ENCODE measurements at places on chromosomes 12 and 14.
A peak's percentile ranks its signal among the peaks of the same experiment; 100 is the strongest.

DNA sequence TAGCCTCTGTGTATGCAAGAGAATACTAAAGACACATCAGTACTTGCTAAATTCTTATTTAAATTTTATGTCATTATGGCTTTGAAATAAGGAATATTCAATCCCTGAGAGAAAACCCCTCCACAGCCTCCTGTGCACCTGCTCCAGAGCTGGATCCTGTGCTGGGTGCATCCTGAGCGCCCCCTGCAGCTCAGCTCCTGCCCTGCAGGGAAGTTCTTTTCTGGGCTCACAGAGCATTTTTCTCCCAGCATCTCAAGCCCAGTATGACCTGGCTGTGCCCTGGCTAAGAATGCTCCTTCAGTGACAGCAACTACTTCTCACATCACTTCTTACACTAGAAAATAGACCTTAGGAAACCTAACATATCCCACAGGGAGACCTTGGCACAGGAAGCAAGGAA is 1211.7 kb downstream of the TMEM121 start:
- DNase-seq = no peak

GRCh38 chr14:58647777-58648176 is 10.0 kb downstream of the DACT1 start:
- no peak for DNase-seq

GRCh38 chr12:22408610-22409376 is 74.3 kb upstream of the ST8SIA1 start:
- peak; percentile 28 for DNase-seq

- no peak for DNase-seq
These were observed 25.1 kb downstream of the PRKAB1 start for GRCh38 chr12:119692997-119693396.

DNA sequence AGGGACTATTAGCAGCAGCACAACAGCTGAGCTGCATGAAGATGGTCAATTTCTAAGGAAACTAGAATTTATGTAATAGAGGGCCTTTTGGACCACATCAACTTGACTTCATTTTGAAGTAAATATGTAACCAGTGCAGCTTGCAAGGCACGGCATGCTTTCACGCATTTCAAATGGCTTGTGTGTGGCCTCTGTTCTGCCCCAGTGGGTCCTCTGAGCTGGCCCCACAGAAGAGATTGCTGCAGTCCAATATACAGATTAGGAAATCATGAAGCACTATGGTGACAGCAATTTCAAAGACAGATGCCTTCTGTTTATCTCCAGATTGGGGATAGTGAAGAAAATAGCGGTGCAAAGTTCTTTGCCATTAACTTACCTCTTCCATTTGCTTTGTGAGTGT is 101.4 kb downstream of the PDZRN4 start:
- DNase-seq = no peak

DNA sequence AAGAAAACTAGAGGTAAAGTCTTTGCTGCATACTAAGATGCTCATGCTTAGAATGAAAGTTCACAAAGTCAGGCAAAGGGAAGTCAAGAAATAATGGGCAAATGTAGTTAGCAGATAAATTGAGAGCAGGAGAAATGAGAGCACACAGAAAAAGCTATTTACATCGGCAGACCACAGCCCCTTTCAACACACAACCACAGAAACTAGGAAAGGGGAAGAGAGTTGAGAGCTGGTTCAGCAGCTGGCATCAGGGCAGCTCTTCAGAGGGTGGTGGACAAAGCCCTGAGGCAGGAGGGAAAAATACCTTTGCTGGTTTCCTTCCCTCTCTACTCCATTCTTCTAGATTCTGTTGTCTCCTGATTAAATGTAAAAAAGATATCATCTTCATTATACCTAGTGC is 95.4 kb upstream of the ANO4 start:
- no peak for DNase-seq

DNA sequence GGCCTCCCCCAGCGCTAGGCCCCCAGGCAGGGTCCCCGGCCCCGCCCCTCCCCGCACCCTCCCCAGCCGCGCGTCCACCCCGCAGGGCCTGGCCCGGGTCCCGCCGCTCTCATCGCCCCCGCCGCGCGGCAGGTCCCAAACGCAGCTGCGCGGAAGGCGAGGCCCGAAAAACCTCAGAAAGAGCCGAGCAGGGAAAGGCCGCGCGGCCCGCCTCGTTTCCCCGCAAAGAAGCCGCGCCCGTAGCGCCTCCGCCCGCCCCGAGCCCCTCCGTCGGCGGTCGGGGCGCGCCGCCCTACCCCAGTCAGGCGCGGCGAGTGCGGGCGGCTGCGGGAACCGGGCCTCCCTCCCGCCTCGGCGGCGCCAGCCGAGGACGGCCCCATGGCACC is 324 bp downstream of the POLE start:
- no peak for DNase-seq

GRCh38 chr14:24307575-24308341 is at the start of gene CIDEB:
Gene CIDEB (minus strand): TSS chr14:24307977. CDS start chr14:24307858, 119 bp downstream.
- DNase-seq = no peak

GRCh38 chr14:65472189-65472588 is 59.7 kb downstream of the FUT8 start:
- DNase-seq = no peak

GRCh38 chr12:32609966-32610365 is 69.1 kb upstream of the DNM1L start:
- DNase-seq = no peak

GRCh38 chr12:12885096-12885792 is 6.1 kb upstream of the GPRC5A start:
- DNase-seq = no peak

DNA sequence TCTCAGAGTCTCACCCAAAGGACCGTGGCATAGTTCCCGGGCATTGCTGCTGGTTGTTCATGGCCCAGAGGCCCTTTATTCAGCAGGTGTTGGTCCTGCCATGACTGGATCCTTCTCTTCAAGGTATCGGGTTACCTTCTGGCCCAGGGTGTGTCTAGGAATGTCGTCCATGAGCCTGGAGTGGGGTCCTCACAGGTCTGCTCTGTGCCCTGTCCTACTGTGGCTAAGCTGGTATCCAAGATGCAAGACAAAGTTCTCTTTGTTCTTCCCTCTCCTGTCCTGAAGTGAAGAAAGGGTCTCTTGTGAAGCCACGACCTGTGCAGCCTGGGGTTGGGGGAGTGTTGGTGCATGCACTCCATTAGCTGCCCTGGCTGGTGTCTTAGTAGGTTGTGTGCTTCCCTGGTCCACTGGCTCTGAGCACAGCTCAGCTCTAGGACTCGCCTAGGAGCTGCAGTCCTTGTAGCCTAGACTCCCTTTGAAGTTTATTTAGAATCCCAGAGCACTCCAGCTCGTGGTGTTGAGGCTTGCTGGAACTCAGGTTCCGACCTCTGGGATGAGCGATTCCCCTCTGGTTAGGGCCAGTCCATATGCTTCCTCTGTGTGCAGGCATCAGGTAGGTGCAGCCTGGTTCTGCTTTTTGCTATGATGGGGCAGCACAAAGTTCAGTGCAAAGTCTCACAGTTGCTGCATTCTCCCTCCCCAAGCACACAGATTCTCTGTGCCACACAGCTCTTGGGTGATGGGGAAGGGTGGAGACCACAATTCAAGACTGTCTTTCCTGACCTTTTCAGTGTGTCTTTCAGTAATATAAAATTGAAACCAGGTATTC is 117.4 kb downstream of the NUBPL start:
- no peak for DNase-seq

DNA sequence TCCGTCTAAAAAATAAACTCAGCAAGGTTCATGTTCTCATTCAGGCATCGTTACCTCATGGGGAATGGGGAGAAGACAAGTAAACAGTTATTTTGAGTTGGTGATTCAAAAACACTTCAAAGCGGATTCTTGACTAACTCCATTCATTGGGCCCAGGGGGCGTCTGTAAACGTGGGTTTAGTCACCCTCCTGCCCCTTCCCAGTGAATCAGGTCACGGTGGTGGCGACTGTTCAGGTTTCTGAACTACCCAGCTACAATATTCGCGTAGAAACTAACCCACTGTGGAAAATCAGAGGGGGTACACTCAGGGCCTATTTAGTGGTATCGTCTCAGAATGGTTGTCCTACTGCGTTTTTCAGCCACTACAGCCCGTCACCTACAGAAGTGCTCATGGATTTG is 15.2 kb downstream of the OR6S1 start:
- DNase-seq = no peak

DNA sequence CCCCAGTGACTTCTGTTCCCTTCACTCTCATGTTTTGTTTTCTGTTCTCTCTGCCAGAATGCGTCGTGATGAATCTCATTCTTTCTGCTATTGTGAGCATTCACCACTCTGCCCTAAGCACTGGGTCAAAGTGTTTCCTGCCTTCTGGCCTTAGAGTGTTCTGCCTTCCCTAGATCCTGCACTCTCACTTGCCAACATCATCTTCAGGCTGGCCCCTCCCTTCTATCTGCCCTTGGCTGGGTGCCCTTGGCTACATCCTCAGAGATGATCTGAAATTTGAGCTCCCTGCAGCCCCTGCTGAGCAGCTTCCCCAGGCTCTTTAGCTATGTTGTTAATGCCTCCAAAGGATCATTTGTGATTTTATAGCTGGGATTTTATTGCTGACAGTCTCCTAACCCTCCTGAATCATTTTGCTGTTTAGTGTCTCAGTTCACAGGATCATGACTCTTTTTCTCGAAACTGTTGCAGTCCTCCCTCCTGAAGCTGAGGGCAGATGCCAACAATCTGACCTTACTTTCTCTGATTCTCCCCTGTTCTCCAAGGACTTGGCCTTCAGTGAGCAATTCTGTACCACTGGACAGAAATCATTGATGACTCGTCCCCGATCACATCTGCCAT is 4.5 kb downstream of the DHRS2 start:
- DNase-seq = peak; percentile 40

DNA sequence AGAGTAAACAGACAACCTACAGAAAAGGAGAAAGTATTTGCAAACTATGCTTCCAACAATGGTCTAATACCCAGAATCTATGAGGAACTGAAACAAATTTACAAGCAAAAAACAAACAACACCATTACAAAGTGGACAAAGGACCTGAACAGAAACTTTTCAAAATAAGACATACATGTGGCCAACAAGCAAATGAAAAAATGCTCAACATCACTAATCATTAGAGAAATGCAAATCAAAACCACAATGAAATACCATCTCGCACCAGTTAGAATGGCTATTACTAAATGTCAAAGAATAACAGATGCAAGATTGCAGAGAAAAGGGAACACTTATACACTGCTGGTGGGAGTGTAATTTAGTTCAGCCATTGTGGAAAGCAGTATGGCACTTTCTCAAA is 125.8 kb downstream of the C12orf42 start:
- no peak for DNase-seq

DNA sequence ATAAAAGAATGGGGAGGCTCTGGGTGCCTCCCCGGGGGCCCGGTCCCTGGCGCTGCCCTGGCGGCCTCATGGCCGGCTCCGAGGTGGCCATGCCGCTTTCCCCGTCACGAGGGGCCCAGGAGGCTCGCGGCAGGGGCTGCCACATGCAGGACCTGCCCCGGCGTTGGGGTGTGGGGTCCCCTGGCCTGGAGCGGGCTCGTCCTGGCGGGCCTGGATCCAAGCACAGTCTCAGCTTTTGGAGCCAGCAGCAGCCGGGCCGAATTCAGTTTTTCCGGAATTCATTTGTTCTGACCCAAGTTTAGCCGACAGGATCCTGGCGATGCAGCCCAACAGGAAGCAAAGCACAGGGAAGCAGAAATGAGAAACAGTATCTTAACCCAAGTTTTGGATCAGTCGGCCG is 26.4 kb upstream of the AEBP2 start:
- no peak for DNase-seq

GRCh38 chr12:28955931-28956330 is 193.1 kb upstream of the FAR2 start:
- DNase-seq = no peak

- DNase-seq = no peak
These were observed 1.1 kb downstream of the TOGARAM1 start for GRCh38 chr14:44963044-44963528.

- peak; percentile 83 for DNase-seq
These were observed 213.1 kb downstream of the CHST11 start for GRCh38 chr12:104669851-104670337.

GRCh38 chr12:130764073-130764472 is 48.0 kb upstream of the RIMBP2 start:
- DNase-seq = no peak

- DNase-seq = peak; percentile 66
These were observed 490 bp downstream of the SOS2 start for GRCh38 chr14:50230701-50231474.

All from hindlimb muscle (tissue), 1 donor.